ENCODE measurements at places on chromosomes 16 and 17.

- DNase-seq: no peak
Observed at GRCh38 chr17:64074704-64075426, 54.4 kb upstream of the ICAM2 start.

DNA sequence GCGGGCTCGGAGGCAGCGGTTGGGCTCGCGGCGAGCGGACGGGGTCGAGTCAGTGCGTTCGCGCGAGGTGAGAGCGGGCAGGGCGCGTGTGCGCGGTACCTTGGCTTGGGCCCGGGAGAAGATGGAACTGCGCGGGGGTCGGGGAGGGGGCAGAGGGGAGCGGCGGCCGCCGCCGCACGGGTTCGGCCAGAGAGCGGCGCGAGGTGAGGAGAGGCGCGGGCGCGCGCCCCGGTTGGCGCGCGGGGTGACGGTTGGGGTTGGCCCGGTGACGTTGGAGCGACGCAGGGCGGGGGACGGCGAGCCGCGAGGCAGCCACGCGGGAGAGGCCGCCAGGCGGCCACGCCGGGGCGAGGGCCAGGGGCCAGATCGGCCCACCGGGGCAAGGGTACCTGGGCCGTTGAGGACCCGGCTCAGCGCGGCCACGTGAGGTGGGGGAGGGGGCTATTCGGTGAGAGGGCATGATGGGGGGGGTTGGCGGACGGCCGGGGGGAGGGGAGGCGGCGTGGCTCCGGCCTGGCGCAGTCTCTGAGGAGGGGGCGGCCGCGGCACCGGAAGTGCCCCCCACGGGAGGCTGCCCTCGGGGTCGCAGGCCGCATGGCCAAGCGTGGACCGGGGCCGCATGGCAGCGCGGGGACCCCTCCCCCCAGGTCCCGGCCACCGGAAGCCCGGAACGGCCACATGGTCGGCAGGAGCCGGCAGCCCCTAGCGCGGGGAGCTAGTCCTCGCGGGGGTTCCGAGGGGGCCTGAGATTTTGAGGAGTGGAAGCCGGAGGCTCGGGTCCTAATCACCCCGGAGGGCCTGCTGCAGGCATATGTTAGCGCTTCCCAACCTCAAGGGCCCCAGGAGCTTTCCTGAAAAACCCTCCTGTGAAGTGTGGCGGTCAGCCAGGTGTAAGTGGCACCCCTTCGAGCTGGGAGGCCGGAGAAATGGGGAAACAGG is 527 bp downstream of the EIF5A start:
- DNase-seq: peak; percentile 66

- no peak for DNase-seq
Observed at GRCh38 chr17:35467824-35468223, 19.3 kb upstream of the SLFN13 start.

- DNase-seq: peak; percentile 73
Observed at GRCh38 chr16:67936124-67936879, at the start of gene PSMB10. PSMB10 (minus strand) TSS chr16:67936850; CDS start chr16:67936749, 101 bp downstream.

GRCh38 chr17:40605306-40605705 is 40.0 kb upstream of the CCR7 start:
- no peak for DNase-seq

DNA sequence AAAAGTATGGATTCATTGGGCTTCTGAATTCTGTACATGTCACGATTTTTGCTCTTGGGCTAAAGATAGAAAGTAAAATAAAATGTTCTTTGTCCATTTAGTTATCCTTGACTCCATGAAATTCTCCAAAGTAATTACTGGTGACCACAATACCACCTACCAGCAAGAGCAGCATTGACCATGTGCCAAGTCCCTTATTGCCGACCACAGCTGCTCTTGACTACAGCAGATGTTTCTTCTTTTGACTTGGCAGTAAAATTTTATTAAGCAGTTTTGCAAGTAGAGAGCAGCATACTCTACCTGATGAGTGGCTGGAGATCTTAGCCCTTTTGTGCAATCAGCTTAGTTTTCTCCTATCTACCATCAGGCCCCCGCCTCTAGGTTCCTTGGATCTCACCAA is 152.2 kb upstream of the TBX2 start:
- DNase-seq: no peak

Data from activated CD4-positive, CD25-positive, alpha-beta regulatory T cell treated with anti-CD3 and anti-CD28 coated beads, Interleukin-2, amount 50 U/mL, for 72 hours (primary cell).